Effector CD8-positive, alpha-beta T cell (primary cell): ENCODE measurements at places on chromosomes 5 and 9.

GRCh38 chr5:79008362-79008761 lies 23.3 kb upstream of the ARSB start:
- DNase-seq = no peak

- no peak for DNase-seq
Observed at GRCh38 chr5:67998709-67999261, 216.8 kb upstream of the PIK3R1 start.

DNA sequence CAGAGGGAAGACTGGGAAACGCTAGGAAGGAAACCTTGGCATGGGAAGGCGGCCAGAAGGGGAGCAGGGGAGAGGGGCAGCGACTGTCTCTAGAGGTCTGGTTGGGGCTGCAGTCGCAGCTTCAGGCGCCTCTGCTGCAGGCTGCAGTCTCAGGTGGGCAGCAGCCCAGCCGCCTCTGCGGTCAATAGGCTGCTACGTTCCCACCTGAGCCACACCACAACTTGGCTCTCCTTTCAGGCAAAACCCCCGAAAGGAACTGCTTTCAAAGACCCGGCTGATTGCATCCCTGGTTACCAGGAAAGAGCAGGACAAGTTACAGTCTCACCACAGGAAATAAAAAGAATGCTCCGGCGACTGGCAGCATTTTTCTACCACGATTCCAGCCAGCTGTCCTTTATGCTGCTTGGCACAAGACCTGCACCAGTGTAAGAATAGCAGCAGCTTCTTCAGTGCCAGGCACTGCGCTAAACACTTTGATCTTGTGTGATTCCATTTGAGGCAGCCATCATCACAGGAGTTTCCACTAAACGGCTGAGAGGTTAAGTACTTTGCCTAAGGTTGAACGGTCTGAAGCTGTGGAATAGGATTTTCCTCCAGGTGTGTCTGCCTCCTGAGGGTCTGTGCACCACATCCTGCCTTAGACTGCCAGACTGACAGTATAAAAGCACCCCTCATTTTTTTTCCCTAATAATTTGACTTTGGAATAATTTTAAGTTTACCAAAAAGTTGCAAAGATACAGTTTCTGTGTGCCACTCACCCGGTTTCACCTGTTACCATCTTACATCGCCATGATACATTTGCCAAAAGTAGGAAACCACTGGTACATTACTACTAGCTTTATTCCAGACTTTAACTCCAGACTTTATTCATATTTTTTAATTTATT lies 7.5 kb downstream of the RPS14 start:
- DNase-seq = no peak

DNA sequence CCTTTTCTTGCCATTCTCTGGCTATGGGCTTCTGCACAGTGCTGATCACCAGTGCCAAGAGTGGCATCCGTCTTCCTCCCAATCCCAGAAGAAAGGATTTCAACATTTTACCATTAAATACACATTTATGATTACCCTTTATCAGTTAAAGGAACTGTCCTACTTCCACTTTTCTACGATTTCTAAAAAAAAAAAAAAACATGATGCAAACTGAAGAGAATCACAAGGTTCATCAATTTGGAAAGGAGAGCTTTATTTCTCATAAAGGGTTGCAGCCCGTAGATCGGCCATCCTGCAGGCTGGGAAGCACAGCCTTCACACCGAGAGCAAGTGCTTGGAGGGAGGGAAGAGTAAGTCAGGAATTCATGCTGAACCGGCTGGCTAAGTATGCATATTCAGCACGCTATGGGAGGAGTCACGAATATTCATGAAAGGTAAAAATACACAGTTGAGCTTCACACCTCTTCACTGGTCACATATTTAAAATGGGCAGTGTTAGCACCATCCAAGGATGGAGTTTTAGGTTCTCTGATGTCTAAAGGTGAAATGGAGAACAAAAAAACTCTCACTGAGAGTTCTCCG lies 52.5 kb upstream of the SEMA4D start:
- DNase-seq = no peak

DNA sequence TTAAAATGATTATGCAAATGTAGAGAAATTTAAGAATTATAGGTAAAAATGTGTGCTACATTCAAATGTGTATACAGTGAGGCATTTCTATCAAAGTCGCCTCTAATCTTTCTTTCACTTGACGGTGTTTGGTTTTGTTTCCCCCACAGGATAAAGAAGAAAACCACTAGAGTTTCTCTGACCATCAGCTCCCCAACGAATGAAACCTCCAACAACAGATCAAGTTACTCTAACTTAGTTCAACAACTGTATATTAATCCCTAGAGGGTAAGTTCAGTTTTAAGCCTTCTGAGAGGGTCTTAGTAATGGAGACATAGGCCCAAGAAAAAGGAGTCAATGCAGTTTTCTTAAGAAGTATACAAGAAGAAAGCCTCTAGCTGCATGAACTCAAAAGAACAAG lies 11.5 kb upstream of the MYOT start:
- no peak for DNase-seq

- DNase-seq = no peak
Observed at GRCh38 chr5:79495311-79495710, 18.6 kb downstream of the HOMER1 start.

GRCh38 chr5:172123269-172123692 lies 64.7 kb downstream of the STK10 start:
- no peak for DNase-seq

DNA sequence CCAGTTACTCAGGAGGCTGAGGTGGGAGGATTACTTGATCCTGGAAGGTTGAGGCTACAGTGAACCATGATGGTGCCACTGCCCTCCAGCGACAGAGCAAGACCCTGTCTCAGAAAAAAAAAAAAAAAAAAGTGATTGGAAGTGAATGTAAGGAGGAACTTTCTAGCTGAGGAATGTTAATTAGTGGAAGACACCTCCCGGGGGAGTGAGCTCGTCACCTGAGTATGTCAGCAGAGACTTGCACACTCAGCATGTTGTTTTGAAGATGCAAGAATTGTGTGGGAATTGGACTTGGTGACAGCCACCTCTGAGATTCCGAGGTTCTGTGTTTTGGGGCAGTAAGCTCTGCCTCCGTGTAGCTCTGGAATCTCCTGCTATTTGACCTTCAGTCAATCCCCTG lies 3.6 kb downstream of the SYNPO start:
- no peak for DNase-seq

- DNase-seq = no peak
Observed at GRCh38 chr9:129070696-129071525, 10.0 kb upstream of the DOLPP1 start.

- no peak for DNase-seq
Observed at GRCh38 chr9:79912318-79913070, 340.7 kb downstream of the TLE4 start.

GRCh38 chr9:76474419-76474818 lies 15.4 kb downstream of the GCNT1 start:
- DNase-seq = no peak

- no peak for DNase-seq
Observed at GRCh38 chr9:17942498-17942897, 363.6 kb downstream of the SH3GL2 start.

DNA sequence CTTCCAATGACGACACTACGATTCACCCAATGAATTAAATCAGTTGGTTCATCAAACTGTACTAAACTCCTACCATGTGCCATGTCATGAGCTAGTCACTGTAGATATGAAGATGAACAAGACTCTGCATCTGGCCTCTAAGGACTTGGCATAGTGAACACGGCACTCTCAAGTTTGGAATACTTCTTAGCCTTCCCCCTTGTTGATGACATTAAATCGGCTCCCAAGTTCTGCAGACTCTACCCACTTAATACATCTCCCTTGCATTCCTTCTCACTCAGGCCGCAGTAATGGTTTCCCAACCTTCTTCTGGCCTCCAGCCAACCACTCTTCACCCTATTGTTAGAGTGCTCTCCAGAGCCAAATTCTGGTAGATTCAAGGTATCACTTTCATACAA lies 184.7 kb downstream of the MAPKAP1 start:
- no peak for DNase-seq

DNA sequence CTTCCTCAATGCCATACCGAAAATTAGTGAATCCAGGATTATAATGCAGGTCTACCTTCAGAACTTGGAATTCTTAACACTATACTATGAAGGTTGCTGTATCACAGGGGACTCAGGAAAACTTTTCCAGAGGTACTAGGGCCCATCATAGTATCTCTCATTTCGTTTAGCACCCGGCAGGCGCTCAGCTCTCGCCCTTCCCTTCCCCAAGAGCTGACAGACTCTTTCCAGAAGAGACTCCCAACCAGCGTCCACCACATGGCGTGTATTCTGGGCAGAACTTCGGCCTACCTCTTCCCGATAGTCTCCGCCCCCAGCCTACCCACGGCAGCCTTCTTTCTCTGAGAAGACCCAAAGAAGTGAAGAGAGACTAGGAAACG lies 271 bp downstream of the NOL8 start:
- no peak for DNase-seq

GRCh38 chr5:179407191-179408175 lies 62.2 kb upstream of the ADAMTS2 start:
- DNase-seq = no peak

DNA sequence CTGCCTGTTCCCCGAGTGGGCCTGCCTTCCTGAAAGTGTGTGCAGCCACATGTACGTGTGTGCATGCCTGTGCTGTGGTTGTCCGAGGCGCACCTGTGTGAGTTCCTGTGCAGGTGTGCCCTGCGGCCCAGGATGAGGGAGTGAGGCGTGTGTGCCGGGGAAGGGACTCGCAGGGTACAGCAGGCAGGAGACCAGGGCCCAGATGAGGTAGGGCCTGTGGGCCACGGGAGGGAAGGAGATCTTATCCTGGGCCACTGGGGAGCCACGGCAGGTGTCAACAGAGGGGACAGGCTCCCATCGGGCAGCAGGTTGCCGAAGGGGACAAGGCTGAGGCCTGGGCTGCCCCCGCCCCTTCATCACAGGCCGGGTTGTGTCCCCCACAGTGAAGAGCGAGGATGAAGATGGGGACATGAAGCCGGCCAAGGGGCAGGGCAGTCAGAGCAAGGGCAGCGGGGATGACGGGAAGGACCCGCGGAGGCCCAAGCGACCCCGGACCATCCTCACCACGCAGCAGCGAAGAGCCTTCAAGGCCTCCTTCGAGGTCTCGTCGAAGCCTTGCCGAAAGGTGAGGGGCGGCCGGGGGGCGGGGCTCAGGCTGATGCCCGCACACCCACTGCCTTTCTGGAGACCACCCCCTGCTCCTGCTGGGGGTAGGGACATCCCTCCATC lies 79.2 kb downstream of the LMX1B start:
- no peak for DNase-seq

DNA sequence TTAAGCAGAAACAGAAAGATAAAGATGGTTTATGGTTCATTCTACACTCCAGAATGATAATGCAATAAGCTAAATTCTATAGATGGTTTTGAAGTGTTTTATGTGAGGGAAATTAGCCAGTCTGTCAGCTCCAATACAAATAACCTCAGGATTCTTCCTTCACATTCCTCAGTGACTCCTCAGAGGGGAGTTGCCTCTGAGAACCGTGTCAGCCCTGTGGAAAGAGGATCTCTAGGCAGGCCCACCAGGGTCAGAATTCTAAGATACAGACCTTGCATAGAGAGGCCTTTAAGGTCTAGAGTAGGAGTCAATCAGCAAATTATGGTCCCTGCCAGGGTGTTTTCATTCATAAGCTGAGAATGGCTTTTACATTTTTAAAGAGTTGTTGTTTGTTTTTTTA lies 26.6 kb downstream of the RUSC2 start:
- DNase-seq = no peak

DNA sequence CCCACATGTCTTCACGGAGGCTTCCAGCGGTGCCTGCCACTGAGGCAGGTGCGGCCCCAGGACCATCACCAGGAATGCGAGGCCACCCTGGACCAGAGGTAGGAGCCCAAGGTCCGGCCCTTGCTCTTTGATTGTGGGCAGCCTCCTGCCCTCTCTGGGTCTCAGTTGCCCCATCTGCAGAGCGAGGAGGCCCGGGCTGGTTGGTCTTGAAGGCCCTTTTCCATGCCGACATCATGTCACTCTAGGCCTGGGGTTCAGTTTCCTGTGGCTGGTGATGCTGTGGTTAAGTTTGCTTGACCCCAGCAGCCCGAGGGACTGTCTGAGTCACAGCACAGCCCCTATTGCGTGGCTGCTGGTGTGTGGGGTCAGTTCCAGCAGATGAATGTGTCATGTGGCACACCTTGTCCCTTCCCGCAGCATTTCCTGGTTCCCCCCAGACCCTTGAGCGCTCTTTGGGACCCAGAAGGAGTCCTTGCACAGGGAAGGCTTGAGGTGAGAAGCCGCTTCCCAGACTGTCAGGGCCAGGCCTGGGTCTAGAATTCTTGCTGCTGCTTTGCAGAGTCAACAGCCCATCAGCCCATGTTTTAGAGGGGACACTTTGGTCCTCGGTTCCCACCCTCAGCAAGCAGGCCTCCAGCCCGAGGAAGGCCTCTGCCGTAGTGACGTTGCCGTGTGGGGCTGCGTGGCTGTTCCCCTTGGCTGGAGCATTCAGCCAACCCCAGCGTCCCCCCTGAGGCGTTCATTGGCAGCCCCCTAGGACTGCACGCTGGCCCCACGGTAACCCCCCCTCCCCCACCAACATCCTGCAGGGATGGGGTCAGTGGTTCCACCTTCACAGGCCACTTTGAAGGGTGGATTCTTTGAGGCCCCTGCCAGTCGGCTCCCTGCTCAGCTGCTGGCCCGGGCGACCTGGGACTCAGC lies 31.0 kb upstream of the HMCN2 start:
- no peak for DNase-seq

GRCh38 chr9:126705767-126706697 lies 92.3 kb downstream of the LMX1B start:
- peak; percentile 58 for DNase-seq

DNA sequence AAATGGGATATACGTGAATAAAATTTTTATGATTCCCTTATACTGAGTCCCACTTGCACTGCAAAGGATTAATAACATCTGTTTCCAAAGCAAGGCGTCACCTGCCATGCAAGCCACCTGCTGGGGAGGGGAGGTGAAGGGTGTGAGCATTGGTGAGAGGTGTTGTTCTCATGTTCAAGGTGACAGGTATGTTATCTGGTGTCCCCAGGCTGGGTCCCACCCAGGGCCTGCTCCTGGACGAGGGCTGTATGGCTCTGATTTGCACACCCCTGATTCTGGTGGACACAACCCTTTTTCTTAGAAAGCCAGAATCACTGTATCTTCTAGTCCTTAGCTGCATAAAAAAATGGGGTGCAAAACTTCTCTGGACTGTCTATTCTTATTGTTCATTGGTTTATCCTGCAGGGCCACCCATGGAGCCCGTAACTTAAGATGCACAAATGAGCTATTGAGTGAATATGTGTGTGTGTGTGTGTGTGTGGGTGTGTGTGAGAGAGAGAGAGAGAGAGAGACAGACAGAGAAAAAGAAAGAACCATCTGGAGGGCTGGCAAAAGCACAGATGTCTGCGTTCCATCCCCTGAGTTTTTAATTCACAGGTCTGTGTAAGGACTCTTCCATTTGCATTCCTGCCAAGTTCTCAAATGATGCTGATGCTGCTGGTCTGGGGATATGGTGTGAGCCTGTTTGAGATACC lies 53.7 kb downstream of the SYK start:
- DNase-seq = no peak

- DNase-seq = no peak
Observed at GRCh38 chr9:129259375-129259774, 81.3 kb upstream of the IER5L start.
